HT1080 (cell line): ENCODE measurements at places on chromosomes 12 and 14. TPM values are rescaled to one million over a fixed set of nuclear protein-coding genes. Genes with fewer than 3 reads are reported as not detected.

GRCh38 chr14:105090493-105091053, 25.3 kb upstream of the GPR132 start:
- peak; percentile 71 for DNase-seq

DNA sequence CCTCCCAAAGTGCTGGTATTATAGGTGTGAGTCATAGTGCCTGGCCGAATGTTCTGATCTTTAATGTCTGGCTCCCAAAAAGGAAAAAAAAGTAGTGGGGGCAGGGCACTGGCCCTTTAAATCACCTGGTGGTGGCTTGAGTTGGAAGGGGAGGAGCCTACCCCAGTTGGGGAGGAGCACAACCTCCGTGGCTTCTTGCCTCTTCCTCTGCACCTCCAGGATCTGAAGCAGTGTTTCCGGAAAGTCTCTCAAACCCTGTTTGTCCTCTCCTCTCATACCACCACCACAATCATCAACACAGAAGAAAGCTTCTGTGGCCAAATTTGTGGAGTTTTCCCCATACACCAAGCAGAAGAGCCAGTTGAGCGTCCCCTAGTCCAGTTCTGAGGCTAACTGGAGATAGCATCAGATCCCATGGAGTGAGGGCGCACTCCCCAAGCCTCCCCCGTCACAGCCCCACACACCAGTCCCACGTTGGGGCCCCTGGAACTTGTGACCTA, 24.3 kb upstream of the RCOR1 start:
- DNase-seq: no peak

GRCh38 chr14:101542391-101542790, 18.9 kb upstream of the DIO3 start:
- DNase-seq: no peak

DNA sequence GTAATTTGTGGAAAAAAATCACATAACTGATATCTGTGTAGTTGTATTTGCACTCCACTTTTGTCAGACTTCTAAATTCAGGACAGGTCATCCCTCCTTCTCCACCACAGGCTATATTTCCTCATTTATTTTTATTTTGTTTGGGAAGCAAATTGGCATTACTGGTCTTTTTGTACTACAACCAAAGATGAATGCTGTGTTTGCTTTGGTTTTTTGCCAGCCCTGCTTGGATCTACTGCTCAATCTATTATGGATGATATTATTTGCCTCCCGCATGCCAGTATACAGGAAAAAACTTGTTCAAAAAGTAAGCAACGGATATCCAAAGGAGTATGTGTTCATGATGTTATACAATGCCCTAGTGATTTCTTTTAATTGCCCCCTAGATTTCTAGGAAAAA, 948.8 kb downstream of the TRHDE start:
- DNase-seq: no peak

- DNase-seq: no peak
Observed at GRCh38 chr14:65228436-65228835, 126.1 kb upstream of the MAX start.

GRCh38 chr14:53501361-53502211, 348.5 kb upstream of the DDHD1 start:
- DNase-seq: no peak

- DNase-seq: no peak
Observed at GRCh38 chr14:51336734-51337133, 96.7 kb downstream of the TMX1 start.

- peak; percentile 92 for DNase-seq
Observed at GRCh38 chr14:20986811-20987210, 3.0 kb upstream of the METTL17 start.

- DNase-seq: no peak
Observed at GRCh38 chr14:103724116-103724515, 8.5 kb downstream of the ZFYVE21 start.

DNA sequence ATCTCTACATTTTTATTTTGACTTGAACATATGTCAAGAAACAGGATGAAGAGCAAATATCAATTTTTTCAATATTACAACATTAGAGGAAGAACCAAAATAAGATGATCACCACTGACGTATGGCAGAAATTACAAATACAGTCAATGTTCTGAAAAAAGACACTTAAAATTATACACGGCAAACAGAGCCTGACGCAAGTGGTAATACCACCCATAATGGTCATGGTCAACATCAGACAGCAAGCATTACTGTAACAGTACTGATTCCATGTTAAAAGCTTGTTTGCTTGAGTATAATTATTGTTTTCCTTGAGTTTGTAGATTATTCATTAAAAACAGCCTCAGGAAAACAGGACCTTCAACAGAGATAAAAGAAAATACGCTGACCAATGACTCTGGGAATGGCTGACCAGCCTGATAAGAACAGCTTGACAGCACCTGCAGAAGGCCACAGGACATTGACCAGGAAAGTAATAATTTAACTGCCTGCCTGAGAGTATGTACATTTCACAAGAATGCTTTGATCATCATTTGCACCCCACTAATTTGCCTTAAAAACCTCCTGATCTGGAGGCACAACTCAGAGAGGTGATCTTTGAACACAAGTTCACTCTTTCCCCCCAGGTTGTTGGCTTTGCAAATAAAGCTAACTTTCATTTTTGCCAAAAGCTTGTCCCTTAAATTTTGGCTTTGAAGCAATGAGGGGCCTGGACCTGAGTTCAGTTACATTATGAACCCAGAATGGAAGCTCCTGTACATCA, 187.3 kb downstream of the IPO8 start:
- no peak for DNase-seq

- no peak for DNase-seq
Observed at GRCh38 chr12:100447381-100447780, 26.3 kb upstream of the NR1H4 start.

DNA sequence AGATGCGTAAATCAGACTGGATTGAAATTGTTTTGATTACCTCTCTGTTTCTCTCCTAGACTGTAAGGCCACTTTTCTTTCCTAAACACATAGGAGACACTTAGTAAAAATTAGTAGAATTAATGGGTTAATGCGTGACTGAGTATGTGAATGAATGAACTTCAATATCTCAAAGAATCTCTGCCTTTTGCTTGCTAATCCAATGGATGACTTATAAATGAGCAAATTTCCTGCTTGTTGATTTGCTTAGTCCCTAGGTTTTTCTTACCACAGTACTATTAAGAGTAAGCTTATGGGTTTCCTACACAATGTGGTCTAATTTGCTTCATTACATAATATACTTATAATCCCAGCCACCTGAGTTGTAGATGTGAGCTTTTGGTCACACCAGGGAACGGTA, 164.1 kb downstream of the SRGAP1 start:
- no peak for DNase-seq

DNA sequence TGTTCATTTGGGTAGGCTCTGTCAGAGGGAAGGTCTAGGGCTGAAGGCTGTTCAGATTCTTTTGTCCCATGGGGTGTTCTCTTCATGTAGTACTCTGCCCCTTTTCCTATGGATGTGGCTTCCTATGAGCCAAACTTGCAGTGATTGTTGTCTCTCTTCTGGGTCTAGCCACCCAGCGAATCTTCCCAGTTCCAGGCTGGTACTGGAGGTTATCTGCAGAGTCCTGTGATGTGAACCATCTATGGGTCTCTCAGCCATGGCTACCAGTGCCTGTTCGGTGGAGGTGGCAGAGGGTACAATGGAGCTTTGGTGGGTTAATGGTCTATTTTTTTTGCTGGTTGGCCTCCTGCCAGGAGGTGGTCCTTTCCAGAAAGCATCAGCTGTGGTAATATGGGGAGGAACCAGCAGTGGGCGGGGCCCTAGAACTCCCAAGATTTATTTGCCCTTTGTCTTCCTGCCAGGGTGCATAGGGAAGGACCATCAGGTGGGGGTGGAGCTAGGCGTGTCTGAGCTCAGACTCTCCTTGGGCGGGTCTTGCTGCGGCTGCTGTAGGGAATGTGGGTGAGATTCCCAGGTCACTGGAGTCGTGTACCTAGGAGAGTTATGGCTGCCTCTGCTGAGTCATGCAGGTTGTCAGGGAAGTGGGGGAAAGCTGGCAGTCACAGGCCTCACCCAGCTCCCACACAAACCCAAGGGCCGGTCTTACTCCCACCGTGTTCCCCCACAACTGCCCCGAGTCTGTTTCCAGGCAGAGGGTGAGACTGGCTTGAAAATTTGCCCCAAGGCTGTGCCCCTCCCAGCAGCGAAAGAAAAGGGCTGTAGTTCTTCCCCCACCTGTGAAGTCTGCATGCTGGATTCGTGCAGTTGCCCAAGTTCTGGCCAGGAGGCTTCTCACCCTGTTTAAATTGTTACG, 17.5 kb downstream of the MTRFR start:
- no peak for DNase-seq

DNA sequence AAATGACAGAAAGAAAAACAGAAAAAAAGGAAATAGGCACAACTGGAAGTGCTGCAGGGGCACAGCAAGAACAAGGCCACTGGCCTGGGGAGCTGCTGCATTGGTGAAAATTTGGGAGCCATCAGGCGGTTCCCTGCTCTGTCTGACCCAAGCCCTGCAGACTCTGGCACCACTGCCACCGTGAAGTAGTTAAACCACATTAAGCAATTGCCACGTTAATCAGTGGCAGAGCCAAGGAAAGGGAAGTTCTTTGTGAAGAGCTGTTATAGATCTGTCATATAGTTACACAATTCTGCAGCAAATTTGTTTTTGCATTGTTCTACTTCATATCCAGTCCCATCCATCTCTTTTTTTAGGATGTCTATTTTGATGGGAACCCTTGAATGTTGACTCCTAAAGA, 915.3 kb downstream of the FSCB start:
- DNase-seq: no peak

- no peak for DNase-seq
Observed at GRCh38 chr14:106619606-106620005, 1093.2 kb downstream of the TMEM121 start.

GRCh38 chr14:23359167-23359626, 5.8 kb downstream of the EFS start:
- no peak for DNase-seq

GRCh38 chr14:64948612-64949210, 6.2 kb upstream of the GPX2 start:
- no peak for DNase-seq

GRCh38 chr14:100058777-100059437, 6.3 kb upstream of the EVL start:
- DNase-seq: no peak

GRCh38 chr14:89750281-89750755, 204.2 kb downstream of the EFCAB11 start:
- no peak for DNase-seq

- no peak for DNase-seq
Observed at GRCh38 chr12:66971816-66972215, 292.9 kb upstream of the GRIP1 start.

DNA sequence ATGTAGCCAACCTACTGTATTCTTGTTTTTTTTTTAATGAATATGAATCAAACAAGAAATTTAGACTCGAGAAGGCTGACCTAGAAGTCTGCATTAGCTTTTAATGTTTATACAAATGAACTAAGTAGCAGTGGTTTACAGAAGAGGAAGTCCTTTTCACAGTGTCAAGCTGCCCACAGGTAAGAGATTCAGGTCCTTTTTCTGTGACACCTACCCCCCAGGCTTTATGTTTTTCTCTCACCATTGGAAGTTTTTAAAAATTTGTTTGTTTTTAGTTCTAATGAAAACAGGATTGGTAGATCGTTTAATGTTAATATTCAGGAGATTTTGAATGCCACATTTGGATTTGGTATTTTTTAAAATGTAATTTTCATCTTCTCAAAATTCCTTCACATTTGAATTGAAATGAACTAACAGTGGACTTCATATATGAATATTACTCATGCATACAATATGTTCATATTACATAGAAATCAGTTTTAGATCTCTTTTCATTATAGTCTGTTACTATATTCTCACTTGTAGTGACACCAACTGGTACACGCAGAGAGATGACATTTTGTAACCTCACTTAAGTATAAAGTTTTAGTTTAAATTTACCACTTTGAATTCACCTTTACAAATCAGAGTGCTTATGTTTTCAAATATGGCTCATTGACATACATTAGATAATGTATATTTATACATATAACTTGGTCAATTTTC, 29.7 kb downstream of the ATF7IP start:
- no peak for DNase-seq

DNA sequence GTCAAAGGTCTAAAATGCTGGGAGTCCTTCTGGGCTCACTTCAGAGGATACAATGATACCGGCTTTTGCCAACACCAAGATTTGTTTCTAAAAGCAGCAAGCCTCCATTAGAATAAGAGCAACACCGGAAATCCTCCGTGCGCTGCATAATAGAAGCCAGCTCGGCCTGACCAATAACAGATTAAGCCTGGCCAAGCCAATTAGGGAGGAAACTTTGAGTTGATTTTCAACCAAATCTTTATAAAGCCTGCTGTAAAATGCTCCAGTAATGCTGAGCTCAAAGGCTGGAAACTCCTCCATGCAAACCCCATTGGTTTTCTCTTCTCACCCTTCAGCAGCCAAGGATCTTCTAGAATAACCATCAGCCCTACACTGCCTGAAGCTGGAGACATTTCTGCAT, 150.1 kb downstream of the NTF3 start:
- DNase-seq: no peak

GRCh38 chr14:94101748-94102147, 8.8 kb upstream of the IFI27 start:
- no peak for DNase-seq

DNA sequence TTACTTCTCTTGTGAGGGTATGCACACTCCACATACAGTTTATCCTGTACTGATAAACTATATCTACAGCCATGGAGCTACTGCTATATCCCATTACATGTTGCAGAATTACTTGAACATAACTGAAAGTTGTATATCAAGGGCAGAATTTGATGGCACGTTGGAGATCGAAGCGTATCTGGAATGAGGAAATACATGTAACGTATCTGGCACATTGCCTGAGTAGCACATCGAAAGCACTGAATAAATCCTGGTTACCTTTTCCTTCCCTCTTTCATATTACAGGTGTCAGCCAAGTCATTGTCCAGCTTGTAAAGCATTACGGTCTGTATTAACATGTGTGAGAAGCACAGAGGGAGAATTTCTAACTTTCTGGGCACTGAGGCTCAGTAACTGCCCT, 42.1 kb upstream of the LIN7A start:
- no peak for DNase-seq

GRCh38 chr12:78359520-78359919, 505.1 kb upstream of the SYT1 start:
- peak; percentile 22 for DNase-seq

- DNase-seq: no peak
Observed at GRCh38 chr14:51479584-51480325, 172.0 kb upstream of the FRMD6 start.

The KRT85 gene
- total RNA-seq: not detected in 2 replicates

The GPR162 gene
- total RNA-seq: 7.2 and 8.7 TPM in 2 replicates

The HOXC12 gene
- total RNA-seq: not detected in 2 replicates

The POTEM gene
- total RNA-seq: 0.10 TPM in 1 of 2 replicates, not detected in the other

The CIROP gene
- total RNA-seq: not detected in 2 replicates

The P2RX7 gene
- total RNA-seq: not detected in 2 replicates

The CALCOCO1 gene
- total RNA-seq: 17.0 and 24.6 TPM in 2 replicates

The LGR5 gene
- total RNA-seq: 0.10 TPM in 1 of 2 replicates, not detected in the other

The SOAT2 gene
- total RNA-seq: not detected in 2 replicates

The GNB3 gene
- 1.5 and 1.6 TPM in 2 replicates for total RNA-seq

The SLC16A7 gene
- not detected in 2 replicates for total RNA-seq

The P2RX4 gene
- total RNA-seq: 3.5 and 6.0 TPM in 2 replicates

The MGST1 gene
- total RNA-seq: 25.5 and 32.6 TPM in 2 replicates

The CCDC177 gene
- total RNA-seq: not detected in 2 replicates

The SLC5A8 gene
- total RNA-seq: not detected in 2 replicates
